ENCODE measurements at places on chromosomes 11 and 22.

DNA sequence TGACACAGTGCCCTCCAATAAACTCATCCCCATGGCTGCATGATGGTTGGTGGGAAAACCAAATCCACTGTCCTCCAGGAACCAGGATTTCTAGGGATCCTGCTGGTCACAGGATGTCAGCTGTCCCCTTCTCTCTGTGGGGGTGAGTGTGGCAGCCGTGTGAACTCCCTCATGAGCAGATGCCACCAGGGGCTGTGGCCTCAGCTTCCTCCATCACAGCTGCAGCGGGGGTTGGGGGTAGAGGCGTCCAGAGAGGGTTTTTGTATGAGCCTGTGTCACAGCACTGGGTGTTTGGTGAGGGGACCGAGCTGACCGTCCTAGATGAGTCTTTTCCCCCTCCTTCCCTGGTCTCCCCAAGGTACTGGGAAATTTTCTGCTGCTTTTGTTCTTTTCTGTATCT is 26.4 kb downstream of the IGLL5 start:
- no peak for DNase-seq

DNA sequence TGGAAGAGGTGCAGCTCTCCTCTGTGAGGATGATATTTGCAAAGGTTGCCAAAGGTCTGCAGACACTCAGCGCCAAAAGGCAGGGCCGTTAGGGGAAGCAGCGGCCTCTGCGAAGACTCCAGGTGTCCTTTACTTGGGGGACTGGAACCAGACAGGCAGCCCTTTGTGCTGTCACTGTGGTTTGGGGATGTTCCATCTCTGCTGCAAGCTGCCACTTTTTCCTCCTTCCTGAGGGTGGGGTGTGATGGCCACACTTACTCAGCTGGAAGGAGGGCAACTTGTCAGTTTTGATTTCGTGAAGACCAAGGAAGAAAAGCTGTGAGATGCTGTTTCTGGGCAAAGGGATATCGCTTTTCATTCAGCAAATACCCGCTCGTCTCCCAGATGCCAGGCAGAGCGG is 96.5 kb upstream of the PRR5 start:
- no peak for DNase-seq

DNA sequence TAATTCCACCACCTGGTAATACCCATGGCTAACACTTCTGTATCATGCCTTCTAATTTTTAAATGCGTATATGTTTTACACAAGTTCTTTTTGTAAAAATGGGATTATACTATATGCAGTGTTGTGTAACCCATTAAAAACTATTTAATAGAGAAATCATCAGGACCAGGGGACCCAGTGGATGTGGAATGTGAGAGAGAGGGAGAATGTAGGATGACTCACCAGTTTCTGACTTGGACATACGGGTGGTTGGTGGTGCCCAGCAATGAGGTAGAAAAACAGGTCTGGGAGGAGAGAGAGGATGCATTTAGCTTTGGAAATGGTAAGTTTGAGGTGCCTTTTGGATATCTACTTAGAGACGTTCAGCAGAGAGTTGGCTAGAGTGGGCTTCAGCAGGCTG is 112.0 kb upstream of the TBCEL start:
- DNase-seq = no peak

GRCh38 chr11:36300650-36301049 is 4.6 kb downstream of the PRR5L start:
- no peak for DNase-seq

- DNase-seq = no peak
Observed at GRCh38 chr22:29133603-29134133, 60.8 kb downstream of the KREMEN1 start.

DNA sequence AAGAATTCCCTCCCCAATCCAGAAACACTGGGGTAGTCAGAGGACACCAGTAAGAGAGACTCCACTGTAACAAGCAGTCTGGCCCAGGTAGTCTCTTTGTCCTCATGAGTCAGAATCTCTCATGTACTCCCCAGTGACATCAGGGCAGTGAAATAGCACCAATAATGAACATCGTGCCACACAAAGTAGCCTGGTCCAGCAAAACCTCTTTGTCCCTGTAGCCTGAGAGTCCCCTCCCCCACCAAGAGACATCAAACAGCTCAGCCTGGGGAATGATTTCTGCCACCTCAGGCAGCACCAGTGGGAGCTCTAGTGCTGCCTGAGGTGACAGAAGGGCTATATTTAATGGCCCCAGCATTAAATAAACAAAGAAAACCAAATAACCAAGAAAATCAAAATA is 88.1 kb downstream of the SBF2 start:
- no peak for DNase-seq

GRCh38 chr22:32634421-32634981 is 159.9 kb downstream of the FBXO7 start:
- no peak for DNase-seq

DNA sequence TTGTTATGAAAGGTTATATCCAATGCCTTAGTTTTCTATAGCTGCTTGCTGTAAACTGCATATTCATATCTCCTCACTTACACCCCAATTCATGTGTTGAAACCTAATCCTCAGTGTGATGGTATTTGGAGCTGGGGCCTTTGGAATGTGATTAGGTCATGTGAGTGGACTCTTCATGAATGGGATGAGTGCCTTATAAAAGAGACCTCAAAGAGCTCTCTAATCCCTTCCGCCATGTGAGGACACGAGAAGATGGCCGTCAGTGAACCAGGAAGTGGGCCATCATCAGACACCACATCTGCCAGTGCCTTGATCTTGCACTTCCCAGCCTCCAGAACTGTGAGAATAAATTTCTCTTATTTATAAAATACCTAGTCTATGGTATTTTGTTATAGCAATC is 79.3 kb downstream of the CYP2R1 start:
- DNase-seq = no peak

- no peak for DNase-seq
Observed at GRCh38 chr11:93846411-93846810, 4.0 kb downstream of the VSTM5 start.

- DNase-seq = no peak
Observed at GRCh38 chr11:118690553-118691304, 11.3 kb upstream of the TREH start.

- DNase-seq = peak; percentile 87
Observed at GRCh38 chr11:33375688-33376311, 118.6 kb downstream of the HIPK3 start.

DNA sequence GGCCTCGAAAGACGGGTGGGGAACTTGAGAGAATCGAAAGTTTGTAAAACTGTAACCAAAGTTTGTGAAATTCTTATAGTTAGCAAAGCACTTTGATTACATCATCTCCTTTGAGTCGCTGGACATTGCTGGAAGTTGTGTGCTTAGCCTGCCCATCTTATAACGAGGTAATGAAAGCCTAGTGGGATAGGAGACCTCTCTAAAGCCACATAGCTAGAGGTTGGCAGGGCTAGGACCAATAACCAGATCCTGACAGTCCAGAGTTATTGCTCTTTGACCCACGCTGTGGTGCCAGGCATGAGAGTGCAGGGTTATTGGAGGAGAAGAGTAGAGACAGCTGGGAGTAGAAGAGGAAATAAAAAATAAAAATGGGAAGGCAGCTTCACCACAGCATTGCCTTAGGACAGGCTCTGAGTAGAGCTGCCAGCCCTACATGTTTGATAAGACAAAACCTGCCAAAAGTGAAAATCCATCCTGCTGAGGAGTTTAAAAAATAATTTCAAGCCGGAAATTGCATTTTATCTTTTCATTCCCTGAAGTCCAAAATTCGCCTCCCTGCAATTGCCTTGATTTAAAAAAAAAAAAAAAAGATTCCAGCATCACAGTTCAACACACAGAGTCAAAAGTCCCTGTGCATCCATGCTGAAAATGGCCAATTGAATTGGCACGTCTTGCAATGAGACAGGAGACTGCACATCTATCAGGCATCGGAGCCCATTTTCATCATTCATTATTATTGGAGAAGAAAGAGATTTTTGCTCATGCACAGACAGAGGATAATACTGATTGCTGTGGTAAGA is 225.5 kb upstream of the POU2AF2 start:
- no peak for DNase-seq

DNA sequence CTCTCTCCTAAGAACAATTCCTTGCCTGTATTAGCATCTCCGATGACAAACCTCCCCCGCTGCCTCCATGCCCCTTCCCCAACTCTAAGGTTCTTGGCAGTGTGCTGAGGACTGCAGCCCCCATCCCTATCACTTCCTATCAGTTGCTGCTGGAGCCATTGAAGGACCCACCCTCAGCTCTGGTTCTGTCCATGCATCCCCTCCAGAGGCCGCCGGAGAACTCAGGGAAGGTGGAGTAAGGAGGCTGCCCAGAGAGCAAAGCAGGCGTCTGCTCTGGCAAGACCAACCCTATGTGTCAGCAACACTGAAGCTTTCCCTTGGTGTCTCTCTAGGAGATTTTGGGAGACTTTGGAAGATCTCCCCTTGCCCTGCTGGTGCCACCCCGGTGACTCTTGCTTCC is 1139.5 kb downstream of the TBC1D22A start:
- no peak for DNase-seq

- no peak for DNase-seq
Observed at GRCh38 chr11:43866969-43867368, 13.7 kb upstream of the ALKBH3 start.

GRCh38 chr11:9639985-9640384 is 23.9 kb upstream of the SWAP70 start:
- no peak for DNase-seq

- no peak for DNase-seq
Observed at GRCh38 chr22:47695176-47695575, 932.7 kb downstream of the TBC1D22A start.

Data from NCI-H1417 (cell line).